ENCODE measurements at places on chromosomes 4 and X.

- no peak for DNase-seq
Measured at GRCh38 chrX:77693594-77693993, 92.4 kb downstream of the ATRX start.

- no peak for DNase-seq
Measured at GRCh38 chr4:137705171-137705783, 173.0 kb upstream of the PCDH18 start.

- DNase-seq, result no peak
Measured at GRCh38 chr4:22962295-22962694, 269.6 kb downstream of the GBA3 start.

- DNase-seq, result no peak
Measured at GRCh38 chrX:44071847-44072551, 98.8 kb upstream of the NDP start.

- DNase-seq, result no peak
Measured at GRCh38 chr4:1770245-1770644, 22.8 kb upstream of the FGFR3 start.
